Right renal cortex interstitium (tissue), 3 donors: ENCODE measurements at places on chromosomes 12 and 14. TPM values are rescaled to one million over a fixed set of nuclear protein-coding genes. Genes with fewer than 3 reads are reported as not detected.

- DNase-seq, result no peak
Observed at GRCh38 chr14:99983251-99984015, 81.8 kb upstream of the EVL start.

DNA sequence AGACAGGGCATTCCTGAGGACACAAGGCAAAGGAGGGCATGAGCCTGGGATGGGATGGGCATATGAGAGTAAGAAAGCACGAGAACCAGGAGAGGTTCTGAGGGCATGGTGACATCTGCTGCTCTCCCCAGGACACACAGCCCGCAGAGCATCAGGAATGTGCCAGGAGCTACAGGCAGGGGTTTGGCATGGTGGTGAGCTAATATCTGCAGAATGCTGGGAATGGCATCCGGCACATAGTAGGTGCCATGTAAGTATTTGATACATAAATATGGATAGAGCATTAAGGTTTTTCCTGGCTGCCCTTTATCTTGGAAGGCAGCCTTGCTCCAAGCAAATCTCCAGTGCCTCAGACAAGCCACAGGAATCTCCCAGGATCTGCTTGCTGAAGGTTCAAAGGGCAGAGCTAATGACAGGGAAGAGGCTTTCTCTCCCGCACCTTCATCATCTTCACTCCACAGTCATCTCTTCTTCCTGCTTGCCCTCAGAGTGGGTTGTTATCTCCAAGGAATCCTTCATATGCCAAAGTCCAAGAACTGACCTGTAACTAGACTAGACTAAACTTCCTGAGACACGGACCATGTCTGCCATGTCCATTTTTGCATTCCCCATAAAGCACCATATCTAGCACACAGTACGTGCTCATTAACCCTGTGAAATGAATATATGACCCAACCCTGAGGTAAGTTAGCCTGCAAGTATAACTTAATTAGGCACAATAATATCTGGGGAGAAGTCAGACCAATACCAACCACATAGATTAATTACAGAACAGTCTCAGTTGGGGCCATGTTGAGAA is 62.0 kb upstream of the SCN8A start:
- no peak for DNase-seq

DNA sequence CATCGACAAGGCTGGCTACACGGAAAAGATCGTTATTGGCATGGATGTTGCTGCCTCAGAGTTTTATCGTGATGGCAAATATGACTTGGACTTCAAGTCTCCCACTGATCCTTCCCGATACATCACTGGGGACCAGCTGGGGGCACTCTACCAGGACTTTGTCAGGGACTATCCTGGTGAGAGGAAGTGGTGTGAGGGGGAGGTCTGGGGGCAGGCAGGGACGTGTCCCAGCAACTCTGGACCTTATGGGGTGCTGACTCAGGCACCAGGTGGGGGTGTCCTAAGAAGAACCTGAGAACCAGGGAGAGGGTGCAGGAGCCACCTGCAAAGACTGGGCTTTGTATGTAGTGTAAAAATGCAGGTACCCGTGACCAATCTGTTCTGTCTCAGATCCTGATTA is 5.2 kb downstream of the ENO2 start:
- no peak for DNase-seq

DNA sequence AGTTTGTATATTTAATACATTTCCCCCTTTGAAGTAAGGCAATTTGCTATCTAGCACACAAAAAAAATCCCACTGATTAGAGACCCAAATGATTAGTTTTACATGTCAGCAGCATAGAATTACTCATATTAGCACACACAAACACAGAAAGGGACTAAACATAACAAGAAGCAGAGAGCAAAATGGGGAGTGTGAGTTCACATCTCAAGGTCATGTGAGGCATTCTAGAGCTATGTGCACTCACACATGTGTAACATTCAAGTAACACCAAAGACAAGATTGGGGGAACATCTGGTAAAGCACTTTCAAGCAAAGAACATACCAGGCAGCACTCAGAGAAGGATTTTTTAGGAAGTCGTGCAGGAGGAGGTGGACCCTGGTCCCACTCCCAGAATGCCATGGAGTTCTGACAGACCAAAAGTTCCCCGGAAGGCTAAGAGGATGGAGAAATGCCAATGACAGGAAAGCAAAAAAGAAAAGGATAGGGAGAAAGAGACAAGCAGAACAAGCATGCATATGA is 105.8 kb upstream of the SINHCAF start:
- DNase-seq, result no peak

- no peak for DNase-seq
Observed at GRCh38 chr14:21032326-21033132, 2.1 kb downstream of the RNASE13 start.

GRCh38 chr14:68676511-68676943 is 116.3 kb downstream of the ZFP36L1 start:
- DNase-seq, result no peak

GRCh38 chr12:66623455-66623854 is 55.4 kb downstream of the GRIP1 start:
- DNase-seq, result no peak

GRCh38 chr14:95190857-95191256 is 33.5 kb upstream of the DICER1 start:
- DNase-seq, result no peak

DNA sequence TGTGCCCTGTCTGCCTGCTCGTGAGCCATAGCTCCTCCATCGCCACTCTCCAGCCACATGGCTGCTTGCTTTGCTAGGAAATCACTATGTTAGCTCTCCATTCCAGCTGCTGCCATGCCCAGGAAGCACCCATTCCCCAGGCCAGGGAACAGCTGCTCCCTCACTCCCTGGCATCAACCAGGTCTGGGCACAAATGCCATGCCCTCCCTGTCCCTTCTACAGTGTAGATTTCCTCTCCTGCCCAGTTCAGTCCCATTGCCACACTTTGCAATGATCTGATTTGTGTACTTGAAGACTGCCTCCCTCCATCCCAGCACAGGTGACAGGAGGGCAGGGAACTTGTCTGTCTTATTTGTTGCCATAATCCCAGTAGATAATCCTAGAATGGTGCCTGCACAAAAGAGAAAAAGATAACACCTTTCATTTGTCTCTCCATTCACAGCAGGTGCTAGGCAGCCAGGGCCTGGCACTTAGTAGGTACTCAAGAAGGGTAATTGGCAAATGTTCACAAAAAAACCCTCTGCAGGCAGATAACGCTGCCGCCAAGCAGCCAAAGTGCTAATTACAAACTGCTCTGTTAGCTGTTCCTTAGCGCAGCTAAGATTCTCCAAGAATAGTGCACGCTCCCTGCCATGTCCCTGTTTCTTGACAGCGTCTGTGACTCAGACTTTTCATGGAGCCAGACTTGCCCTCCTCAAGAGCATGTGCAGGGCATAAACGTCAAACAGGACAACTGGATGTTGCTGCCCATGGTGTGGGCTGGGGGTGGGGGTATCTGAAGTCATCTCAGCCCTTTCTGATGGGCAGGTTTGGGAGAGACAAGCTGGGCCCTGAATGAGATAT is 69.1 kb downstream of the ARL6IP4 start:
- DNase-seq, result no peak

GRCh38 chr12:53729644-53730043 is 2.4 kb upstream of the CALCOCO1 start:
- no peak for DNase-seq

GRCh38 chr12:563787-564298 is 99.4 kb downstream of the NINJ2 start:
- DNase-seq, result no peak

DNA sequence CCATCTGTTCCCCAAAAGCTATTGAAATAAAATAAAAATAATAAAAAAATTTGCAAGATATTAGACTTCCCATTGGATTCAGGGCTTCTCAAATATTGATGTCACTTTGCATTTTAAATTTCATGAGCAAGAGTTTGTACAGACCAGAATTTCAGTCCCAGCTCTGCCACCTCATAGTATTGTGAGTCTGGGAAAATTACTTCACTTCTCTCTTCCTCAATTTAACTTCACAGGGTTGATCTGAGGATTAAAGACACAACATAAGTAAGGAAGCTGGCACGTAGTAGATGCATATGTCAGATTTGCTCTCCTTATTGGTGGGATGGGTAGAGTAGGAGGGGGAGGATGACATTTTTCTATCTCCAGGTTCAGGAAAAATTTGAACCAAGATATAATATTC is 32.8 kb downstream of the COX8C start:
- no peak for DNase-seq

DNA sequence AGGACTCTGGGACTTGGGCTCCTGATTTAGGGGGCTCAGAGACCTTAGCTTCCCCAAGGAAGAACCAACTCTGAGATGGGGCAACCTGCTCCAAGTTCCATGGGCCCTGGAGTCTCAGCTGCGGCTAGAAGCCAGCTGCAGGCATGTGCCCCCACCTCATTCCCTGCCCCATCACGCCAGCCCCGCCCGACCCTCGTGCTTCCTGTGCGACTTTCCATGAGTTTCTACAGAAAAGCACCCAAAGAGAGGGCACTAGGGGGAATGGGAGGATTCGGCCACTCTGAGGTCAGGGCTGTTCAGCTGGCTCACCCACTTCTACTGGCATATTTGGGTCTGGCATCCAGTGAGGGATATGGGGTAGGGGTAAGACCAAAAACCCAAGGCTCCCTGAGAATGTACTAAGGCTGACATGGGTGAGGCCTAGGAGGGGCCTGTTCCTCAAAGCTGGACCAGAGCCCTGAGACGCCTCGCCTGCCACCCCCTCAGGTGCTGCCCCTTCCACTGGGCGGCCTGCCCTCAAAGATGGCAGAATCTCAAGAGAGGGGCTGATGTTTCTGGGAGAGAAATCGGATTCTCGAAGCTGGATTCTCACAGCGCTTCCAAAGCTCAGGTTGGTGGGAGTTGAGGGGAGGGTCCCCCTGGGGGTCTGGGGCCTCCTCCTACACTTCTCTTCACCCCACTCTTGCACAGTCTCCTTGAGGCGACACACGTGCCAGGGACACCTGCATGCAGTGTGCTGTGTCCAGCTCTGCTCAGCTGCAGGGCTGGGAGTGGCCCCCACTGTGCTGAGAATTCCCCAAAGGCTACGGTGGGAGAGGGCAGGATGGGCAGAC is 22.1 kb downstream of the FAIM2 start:
- DNase-seq, result no peak

DNA sequence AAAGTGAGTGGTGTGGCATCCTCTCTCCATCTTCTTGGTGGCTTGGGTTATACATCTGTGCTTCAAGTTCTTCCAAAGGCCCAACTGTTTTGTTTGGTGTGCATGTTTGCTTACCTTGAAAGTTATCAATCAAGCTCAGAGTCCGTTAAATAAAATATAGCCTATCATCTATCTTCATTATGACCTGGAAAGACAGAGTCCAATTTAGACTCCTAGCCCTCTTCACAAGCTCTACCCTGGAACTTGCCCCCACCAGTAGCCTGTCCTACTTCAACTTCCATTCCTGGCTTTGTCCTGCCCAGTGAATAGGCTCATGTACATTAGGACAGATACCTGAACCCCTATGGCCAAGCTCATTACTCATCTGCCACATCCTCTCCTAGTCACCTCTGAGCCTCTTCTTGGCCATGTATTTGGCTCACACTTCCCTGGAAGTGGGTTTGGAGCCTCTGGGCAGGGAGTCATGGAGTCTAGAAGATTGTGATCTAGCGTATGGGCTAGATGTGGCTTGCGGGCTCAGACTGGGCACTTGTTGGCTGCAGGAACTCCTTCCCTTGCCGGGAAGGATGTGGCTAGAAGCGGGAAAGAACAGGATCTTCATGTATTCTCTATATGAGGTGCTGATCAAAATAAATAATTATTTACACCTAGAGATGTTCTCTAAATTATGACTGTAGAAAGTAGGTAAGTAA is 6.4 kb upstream of the SSTR1 start:
- no peak for DNase-seq

DNA sequence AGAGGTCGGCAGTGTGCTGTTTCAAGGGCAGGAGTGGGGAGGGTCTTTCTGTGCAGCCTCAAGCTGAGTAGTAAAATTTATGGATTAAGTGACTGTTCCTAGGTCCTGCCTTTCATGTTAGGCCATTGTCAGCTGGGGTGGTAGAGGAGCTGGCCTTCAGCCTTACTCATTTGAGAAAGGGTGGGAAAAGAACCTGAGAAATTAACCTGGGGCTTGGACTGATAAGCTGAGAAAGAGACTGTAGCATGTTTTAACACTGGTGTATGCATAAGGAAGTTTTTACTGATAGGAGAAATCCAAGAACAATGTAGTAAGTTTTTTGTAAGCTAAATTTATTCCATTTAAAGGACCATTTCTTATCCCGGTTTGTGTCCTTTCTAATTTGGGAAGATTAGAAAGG is 20.7 kb downstream of the IFT43 start:
- no peak for DNase-seq

DNA sequence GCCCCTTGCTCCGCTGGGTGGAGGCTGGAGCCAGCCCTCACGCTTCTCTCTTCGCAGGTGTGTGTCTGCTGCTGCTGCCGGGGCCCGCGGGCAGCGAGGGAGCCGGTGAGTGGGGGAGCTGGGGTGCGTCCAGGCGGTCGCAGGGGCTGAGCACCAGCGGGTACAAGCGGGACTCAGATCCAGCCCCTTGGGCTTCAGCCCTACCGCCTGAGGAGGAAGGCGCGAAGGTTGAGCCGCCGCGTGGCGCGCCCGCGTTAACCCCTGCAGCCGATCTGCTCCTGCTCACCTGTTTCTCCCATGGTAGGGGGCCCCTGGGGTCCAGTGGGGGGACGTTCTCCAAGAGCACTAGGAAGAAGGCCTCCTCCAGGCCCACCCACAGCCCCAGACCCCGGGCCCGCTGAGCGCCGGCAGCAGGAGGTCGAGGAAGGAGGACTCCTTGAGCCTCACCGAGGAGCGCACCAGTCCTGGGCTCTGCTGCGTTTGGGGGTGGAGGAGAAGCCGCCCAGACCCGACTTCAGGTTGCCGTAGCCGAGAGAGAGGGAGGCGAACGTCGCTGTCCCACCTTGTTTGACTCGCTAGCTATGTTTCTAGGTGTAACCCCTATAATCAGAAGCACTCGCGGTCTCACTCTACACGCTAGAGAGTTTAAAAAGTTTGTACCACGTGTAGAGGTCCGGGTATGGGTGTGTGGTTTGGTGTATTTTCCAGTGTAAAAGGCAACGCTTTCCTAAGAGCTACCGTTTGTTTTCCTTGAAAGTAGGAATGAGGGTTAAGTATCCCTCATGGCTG is 834 bp downstream of the COCH start:
- DNase-seq, result no peak

DNA sequence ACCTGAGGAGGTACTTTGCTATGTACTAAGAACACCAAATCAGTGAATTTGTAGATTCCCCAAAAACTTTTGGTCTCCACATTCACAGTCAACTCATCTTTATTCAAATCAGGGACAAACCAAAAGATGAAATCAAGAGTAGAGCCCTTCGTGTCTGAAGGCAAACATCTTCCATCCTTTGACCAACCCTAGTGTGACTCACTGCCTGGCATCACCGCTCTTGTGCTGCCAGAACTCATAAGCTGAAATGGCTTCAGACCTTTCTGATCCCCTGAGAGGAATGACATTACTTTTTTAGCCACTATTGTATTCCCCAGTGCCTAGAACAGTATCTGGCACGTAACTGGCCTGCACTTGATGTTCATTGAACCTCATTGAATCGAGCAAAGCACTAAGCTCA is 50.1 kb downstream of the GOLGA5 start:
- DNase-seq, result no peak

GRCh38 chr14:77469067-77469505 is 11.2 kb downstream of the AHSA1 start:
- no peak for DNase-seq

Gene TMBIM6
- 781 TPM for polyA plus RNA-seq

Gene EPYC
- not detected for polyA plus RNA-seq

Gene CCDC196
- polyA plus RNA-seq, result 0.22 TPM

Gene KCNH5
- 0.18 TPM for polyA plus RNA-seq

Gene GLIPR1L1
- polyA plus RNA-seq, result not detected

Gene RPL10L
- not detected for polyA plus RNA-seq

Gene RNASE7
- polyA plus RNA-seq, result 0.96 TPM

Gene PTPRQ
- 18.7 TPM for polyA plus RNA-seq

Gene DNAJC22
- polyA plus RNA-seq, result 20.8 TPM

Gene TOX4
- polyA plus RNA-seq, result 62.0 TPM

Gene COX8C
- polyA plus RNA-seq, result 0.41 TPM

Gene PPFIA2
- polyA plus RNA-seq, result 4.4 TPM

Gene FOXM1
- 31.4 TPM for polyA plus RNA-seq
